Spleen (tissue), 13 donors: ENCODE measurements at places on chromosomes 1 and 21.

DNA sequence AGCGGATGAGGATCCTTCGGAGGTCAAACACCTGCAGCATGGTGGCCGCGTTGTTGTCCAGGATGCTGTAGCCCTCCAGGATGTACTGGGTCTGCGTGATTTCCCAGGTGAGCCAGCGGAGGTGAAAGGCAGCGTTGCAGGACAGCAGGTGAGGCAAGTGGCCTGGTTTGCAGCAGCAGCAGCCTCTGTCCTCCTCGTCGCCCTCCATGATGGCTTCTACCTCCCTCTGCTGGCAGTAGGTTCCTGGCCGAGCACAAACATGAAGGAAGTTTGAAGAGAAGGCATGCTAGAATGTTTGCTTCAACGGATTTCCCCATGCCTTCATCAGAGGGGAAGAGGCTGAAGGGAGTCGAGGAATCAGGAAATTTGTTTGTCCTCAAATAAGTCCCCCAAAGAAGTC, 74.7 kb downstream of the NTPCR start:
- no peak for DNase-seq

DNA sequence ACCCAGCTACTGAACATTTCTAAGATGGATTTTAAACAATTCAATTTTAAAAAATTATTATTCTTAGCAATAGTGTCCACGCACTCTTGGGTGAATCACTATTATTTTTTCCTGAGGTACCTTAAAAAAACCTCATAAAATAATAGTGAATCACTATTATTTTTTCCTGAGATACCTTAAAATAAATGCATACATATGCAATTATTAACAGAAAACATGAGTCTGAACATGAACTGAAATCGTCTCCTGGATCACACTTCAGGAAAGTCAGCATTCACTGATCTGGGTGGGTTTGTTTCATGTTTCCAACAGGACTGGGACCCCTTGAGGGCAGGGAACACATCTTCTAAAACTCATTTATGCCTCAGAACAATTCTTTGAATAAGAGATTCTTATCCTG, 63.1 kb upstream of the IFNLR1 start:
- no peak for DNase-seq

- DNase-seq, result no peak
Observed at GRCh38 chr1:115203287-115203686, 114.0 kb upstream of the TSPAN2 start.

DNA sequence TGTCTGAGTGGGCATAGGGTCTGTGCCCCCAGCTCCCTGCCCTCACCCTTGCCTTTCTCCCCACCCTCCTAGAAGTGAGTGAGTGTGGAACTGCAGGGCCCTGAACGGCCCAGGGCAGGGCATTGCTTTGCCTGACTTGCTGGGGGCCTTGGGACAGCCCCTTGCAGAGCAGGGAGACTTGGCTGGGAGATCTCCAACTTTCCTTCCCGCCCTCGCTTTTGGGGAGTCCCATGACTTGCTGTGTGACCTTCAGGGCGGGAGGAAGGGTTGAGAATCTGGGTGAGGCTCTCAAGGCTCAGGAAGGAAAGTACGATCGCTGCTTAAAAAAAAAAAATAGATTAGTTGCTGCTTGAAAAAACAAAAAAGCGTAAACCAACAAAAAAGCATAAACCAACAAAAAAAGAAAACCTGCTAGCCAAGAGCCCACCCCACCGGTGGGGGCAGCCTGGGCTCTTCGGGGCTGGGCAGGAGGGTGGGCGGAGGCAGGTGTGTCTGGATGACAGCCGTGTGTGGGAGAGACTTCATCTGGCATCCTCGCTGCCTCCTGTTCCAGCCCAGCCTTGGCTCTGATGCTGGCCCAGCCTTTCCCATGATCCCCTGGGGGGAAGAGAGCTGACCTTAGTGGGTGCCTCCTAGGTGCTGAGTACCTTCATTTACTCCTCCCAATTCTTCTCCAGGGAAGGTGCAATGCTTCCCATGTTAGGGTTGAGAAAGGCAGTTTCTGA, 6.5 kb downstream of the NBL1 start:
- DNase-seq, result no peak

- DNase-seq, result no peak
Observed at GRCh38 chr1:86277936-86278335, 118.2 kb downstream of the ODF2L start.

DNA sequence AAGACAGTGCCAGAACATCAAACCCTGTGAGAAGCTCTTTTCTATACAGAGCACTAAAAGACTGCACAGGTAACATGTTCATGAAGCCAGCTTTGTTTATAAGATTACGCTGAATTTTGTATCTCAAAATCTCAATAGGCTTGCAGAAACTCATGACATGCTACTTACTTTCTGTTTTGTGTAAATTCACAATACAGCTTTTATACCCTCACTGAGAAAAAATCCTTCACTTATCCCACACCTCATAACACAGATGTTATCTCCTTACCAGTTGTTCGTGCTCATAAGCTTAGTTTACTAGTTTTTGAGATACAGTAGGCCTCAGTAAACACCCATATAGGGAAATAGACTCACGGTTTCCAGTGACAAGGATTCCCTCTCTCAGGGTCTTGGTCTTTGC, 24.1 kb upstream of the GBP2 start:
- DNase-seq, result no peak
